ENCODE measurements at places on chromosomes 7 and 10.

DNA sequence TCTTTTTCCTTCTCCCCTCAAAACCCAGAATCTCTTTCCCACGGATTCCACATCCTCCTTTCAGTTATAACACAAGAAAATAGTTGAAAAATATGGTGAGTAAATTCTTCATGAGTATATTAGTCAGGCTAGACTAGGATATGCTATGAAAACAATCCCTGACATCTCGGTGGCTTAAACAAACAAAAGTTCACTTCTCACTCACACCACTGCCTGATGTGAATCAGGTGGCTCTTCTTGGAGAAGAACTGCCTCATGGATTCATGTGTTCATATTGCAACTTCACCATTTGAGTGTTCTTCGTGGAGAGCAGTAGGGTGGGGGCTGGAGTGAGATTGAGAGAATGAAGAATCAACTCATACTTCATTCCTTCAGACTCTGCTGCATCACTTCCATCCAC, 204.1 kb downstream of the PHF14 start:
- DNase-seq = no peak

DNA sequence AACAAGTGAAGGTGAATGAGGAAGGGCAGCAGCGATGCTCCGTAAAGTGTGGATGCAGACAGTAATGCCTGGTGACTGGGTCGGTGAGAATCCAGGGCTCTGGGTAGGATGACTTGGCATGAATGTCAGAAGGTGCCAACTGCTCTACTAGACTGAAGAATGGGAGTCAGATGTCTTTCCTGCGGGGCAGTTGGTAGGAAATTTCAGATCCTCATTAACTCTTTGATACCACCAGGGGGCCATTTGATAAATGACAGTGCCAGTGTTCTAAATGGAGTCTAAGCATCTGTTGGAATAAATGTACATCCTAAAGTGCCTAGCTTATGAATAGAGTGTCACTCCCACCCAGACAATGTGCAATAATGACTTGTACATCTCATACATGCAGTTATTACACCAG, 462.0 kb downstream of the GRM8 start:
- no peak for DNase-seq

DNA sequence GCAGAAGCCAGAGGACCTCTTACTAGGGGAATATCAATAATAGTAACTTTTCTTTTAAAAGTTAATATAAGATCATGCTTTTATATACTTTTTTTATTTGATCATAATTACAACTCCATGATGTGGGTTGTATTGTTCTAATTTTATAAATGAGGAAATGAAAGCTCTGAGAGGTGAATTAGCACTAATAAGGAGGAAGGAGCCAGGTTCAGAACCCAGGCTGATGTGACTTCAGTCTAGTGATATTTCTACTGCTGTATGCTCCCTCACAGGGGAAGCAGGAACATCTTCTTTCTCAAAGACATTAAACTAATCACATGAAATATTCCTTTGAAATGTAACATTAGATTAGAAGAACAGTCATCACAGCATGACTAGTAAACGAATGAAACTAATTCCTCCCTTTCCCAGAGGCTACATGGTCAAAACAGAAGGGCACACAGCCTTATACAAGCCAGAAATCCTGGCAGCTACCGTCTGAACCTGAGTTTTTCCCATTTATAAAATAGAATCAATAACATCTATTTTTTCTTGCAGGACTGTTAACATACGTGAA, 81.4 kb upstream of the GJD4 start:
- DNase-seq = no peak

- DNase-seq = no peak
Measured at GRCh38 chr7:101698964-101699363, 69.9 kb upstream of the MYL10 start.

- DNase-seq = no peak
Measured at GRCh38 chr7:44229546-44230105, 28.8 kb downstream of the YKT6 start.

DNA sequence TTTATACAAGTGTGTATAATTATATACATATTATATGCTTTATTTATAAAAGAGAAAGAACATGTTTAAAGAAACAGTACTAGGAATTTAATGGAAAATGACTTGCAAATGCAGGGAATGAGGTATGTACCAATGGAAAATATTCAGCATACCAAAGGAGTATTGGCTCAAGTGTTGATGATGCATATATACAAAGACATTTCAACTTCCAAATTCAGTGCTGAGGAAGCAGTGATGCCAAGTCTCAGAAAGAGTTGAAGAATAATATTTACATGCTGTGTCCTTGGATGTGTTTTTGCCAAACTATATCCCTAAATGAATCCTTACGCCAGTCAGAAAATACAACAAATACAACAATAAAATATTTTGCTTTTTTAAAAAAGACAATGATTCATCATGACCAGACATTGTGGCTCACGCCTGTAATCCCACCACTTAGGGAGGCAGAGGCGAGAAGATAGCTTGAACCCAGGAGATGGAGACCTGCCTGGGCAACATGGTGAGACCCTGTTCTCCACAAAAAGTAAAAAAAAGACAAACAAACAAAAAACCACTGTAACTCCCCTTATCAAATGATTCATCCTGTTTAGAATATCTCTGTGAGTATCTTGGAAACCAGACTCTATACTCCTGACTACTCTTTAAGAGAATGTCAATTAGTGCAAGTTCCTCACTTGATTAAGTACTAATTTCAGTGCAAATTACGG, 157.2 kb downstream of the CHRM2 start:
- DNase-seq = no peak

DNA sequence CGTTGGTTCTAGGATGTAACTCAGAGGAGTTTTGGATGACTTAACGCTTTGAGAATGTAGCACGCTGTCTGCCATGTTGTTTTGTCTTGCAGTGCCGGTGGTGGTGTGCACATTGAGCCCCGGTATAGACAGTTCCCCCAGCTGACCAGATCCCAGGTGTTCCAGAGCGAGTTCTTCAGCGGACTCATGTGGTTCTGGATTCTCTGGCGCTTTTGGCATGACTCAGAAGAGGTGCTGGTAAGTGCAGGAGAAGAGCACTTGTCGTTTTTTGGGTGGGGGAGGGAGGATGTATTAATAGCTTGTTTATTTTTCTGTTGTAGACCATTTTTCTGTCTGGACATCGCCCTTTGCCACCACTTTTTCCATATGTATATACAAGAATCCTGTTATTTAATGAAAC, 6.3 kb downstream of the NDUFB2 start:
- no peak for DNase-seq

DNA sequence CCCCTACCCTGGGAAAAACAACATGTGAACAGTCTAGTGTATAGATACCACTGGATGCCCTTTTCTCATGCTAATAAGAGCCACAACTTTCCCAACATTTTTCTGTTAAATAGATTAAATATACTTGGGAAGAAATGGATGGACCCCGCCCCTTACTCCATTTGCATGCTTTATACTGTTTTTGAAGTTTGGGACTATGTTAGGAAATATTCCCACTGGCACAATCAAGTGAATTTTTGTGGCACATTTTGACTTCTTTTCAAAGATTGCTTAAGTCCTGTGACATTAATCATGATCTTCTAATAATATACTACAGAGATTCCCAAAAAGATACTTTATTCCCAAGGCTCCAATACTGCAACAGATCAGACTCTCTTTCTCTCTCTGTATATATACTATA, 216.6 kb downstream of the TWIST1 start:
- DNase-seq = no peak

DNA sequence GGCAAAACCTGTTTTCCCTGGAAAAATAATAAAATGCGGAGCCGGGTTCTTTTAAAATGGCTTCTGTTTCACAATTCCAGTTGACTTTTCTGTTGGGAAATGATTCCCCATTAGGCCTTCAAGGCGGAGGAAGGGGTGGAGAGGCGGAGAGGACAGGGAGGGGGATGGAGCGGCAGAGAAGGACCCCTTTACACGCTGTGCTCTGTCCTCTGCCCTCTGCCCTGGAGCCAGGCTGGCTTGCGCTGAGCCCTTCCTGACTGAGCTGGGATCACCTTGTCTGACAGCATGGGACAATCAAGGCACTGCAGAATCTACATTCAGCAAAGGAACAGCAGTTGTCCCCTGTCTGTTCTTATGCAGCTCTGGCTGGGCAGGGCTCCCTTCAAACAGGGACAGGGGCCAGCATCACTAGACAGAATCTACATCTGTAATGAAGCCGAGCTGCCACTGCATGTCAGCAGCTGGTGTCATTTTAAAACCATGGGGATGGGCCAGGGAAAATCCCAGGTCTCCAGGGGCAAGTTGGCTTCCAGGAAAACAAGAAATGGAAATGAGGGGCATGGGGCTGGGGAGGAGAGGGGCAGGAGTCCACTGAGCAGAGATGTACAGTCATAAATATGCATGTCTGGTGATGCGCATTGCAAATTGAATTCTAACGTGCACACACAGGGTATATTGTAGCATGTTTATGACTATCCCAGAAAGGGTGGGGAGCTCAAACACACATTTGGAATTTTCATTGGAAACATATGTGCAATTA, 120.0 kb downstream of the MKX start:
- DNase-seq = no peak

GRCh38 chr10:69208761-69209160, 11.4 kb upstream of the HKDC1 start:
- DNase-seq = no peak

DNA sequence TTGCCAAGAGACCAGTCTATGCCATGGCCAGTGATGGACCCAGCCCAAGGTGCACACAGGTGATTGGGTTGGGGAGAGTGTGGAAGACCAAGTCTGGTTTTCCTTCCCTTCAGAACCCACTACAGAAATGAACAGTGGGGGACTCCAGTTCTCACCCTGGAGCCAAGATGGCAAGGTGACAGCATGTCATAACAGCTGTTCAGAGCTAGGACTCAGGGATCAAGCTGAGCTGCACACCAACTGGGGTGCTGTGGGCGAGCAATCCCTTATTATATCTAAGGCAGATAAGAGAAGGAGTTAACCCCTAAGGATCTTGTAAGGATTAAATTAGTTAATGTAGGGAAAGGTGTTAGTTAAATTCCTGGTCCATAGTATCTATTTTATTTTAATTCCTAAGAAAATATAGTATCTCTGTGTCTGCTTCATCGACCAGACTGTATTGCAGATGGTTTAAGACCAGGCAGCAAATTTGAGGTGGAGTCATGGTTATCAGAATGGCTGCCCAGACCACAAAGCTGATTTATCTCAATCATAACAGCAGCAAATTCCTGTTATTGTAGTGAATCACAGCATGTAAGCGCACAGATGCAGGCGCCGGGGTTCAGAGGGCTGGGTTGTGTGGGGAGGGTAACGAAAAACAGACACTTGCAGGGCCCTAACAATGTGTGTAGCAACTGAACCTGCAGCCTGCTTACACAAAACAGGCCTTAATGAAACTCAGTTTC, 208.7 kb upstream of the ZNF32 start:
- DNase-seq = no peak

DNA sequence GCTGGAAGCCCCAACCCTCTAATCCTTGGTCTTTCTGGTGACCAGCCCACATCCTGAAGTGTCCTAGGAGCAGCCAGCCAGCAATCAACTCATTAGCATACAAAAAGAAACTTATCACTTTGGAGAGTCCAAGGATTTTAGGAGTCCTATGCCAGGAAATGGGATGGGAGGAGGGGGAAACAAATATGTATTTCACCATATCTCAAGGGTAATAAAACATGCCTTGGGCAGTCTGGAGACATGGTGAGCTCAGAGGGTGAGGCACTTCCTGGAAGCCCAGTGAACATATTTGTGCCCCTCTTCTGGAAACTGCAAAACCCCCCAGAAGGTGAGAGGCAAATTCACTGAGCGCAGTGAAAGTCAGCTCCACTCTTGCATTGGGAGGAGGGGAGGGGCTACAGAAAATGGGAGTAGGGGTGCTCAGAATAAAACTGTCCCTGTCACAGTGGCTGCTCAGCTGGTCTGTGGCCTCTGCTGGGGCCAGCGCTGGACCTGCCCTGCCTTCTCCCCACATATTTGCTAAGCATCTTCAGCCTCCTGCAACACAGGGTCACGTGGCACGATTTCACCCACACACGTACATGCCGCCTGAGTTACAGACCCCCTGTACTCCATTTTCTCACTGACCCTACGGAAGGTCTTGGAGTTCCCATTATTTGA, 17.7 kb upstream of the ZMIZ1 start:
- no peak for DNase-seq

GRCh38 chr10:930625-931325, 730 bp downstream of the LARP4B start:
- DNase-seq = no peak

DNA sequence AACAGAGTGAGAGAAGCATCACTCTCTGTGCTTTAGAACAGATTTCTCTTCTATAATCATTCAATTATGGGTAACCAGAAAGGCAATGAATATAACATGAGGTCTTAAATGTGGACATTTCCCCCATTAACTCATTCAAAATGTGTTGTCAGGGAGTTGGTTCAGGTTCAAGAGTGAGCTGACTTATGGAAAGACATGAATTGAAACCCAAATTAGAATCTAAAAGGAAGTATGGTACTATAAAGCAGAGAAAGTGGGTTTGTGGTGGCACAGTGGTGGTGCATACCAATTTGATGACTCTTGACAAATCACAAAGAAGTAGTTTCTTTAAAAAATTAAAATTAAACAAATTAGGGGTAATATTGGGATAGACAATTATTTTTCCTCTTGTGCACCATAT, 114.6 kb upstream of the MEOX2 start:
- DNase-seq = no peak

DNA sequence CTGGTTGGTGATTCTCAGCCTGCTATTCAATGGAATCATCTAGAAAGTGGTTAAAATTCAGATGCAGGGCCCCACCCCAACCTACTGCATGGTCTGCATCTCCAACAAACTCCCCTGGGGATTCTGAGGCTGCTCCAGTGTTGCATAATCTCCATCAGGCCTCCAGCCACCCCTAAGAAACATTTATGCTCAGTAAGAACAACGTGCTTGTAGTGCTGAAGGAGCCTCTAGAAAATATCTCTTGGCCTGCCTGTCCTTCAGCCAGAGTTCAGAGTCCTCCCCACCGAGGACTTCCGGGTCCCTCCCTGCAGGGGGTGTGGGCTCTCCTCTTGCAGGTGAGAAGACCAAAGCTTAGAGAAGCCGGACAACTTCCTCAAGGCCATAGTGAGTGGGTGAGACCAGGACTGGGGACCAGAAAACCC, 159.8 kb downstream of the SH3PXD2A start:
- DNase-seq = no peak

DNA sequence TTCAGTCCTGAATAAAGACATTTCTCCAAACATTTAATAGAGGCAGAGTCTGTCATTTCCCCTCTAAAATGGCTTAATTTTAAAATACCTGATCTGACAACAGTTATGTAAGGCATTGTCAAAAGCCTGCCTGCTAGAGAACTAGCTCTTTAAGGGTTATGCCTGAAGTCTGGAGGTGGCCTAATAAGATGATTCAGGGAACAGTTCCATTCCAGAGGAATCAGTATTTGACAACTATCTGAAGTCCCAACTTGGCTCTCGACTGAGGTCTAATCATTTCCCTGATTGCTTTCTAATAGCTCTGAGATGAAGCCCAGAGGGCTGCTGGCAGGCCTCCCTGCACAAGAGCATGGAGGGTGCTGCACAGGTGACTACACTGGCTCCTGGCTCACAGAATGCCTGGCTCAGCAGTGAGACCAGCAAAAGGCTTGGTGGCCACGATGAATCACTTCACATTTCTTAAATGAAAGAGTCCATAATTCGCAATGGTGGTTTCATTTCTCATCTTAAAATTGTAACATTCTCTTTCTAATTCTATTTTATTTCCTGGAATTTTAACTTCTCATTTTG, 509.6 kb upstream of the POM121L12 start:
- no peak for DNase-seq

GRCh38 chr10:15167411-15168290, 842 bp downstream of the NMT2 start:
- DNase-seq = no peak
